Naive thymus-derived CD4-positive, alpha-beta T cell (primary cell): ENCODE measurements at places on chromosomes 1 and 21. TPM values are rescaled to one million over a fixed set of nuclear protein-coding genes. Genes with fewer than 3 reads are reported as not detected.

Gene TMEM125
- not detected in 2 replicates for total RNA-seq

Gene SELP
- total RNA-seq = 1.7 TPM

Gene PLEKHN1
- 1.0 TPM for total RNA-seq

Gene F13B
- total RNA-seq = not detected

Gene LYPD8
- total RNA-seq = not detected

Gene IL10
- total RNA-seq = 1.1 and 2.0 TPM in 2 replicates

Gene CYP2J2
- 1.1 TPM for total RNA-seq

Gene SYPL2
- not detected for total RNA-seq

Gene NBPF10
- total RNA-seq = 2.9 TPM

Gene PRAMEF9
- not detected for total RNA-seq

Gene CNKSR1
- 4.6 TPM for total RNA-seq

Gene PCNX2
- total RNA-seq = 58.5 TPM

Gene BCAN
- total RNA-seq = not detected

Gene FASLG
- 0.24 TPM for total RNA-seq

Gene COL24A1
- total RNA-seq = 0.40 TPM

Gene AIRE
- total RNA-seq = not detected

Gene CELA3B
- not detected for total RNA-seq

Gene GJC2
- total RNA-seq = 0.70 TPM

Gene DNAJC16
- 25.0 and 27.3 TPM in 2 replicates for total RNA-seq

Gene RXRG
- not detected for total RNA-seq

Gene PTPRC
- total RNA-seq = 1,121 TPM

Gene TMEM269
- 0.32 TPM for total RNA-seq

Gene PTPN22
- total RNA-seq = 24.1 TPM

Gene ATP1A2
- total RNA-seq = not detected

Gene FMN2
- not detected for total RNA-seq
